Stimulated activated CD4-positive, alpha-beta T cell treated with anti-CD3 and anti-CD28 coated beads, Interleukin-12 subunit alpha, Interleukin-12 subunit beta, amount 100 ng/mL, for 48 hours (primary cell): ENCODE measurements at places on chromosomes 5 and 9.
A peak's percentile ranks its signal among the peaks of the same experiment; 100 is the strongest.

- DNase-seq: no peak
Measured at GRCh38 chr9:118252027-118252426, 547.8 kb downstream of the TLR4 start.

DNA sequence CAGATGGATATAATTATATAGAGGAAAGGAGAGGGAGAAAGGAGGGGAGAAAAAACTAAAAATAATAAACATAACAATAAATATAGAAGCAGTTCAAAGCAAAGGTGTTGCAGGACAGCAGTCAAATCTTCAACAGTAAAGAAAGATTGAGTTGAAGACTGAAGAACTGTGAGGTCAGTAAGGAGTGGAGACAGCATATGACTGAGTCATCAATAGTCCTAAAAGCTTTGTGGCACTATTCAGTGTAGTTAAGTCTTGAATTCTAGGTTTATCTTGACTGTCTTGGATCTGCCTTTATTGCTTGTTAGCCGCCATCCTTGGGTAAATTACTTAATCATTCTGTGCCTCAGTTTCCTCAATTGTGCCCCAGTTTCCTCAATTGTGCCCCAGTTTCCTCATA is 137.0 kb downstream of the MRPS30 start:
- no peak for DNase-seq

DNA sequence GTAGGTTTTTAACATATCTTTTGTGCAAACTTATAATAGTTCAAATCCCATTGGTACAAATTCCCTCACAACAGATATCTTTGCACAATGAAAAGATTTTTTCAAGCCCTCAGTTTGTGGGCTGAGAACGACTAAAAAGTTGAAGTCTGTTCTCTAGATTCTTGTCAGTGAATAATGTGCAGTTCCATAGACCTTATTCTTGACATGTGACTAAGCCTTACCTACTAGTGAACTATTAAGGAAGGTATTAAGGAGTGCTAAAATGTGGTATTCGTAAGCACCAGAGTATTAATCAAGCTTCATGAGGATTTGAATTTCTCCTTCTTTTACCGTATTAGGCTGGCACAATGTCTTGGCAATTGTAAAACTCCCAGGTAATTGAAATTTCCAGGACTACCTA is 205.6 kb upstream of the DMRTA1 start:
- DNase-seq: no peak

GRCh38 chr5:55226027-55226933 is 835 bp downstream of the MCIDAS start:
- peak; percentile 66 for DNase-seq

DNA sequence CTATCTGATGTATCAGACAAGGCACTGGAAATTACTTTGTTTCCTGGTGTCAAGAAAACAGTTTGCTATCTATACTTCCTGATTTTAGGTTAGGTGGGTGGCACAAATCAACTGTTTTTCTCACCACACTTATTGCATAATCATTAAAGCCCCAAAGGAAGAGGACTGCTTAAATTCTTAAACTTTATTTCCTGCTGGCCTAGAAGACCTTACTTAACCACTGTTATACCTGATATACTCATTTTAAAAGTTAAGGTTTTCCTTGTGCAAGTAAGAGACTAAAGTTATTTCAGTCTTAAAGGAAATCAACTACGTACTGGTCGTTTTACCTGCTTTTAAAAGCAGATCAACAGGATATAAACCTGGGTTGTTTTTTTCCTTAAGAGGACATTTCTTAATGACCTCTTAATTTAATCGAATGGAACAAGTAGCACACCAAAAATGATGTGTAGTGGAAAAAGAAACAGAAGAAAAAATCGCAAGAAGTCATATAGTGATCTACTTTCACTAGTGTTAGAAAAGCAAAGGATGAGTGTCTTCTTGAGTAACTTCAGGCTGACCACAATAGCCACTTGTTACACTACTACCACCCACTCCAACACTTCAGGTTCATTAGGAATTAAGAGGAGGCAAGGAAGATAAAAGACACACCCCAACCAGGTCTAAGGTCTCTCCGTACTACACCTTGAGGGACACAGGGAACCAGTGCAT is 974 bp downstream of the CLINT1 start:
- no peak for DNase-seq

GRCh38 chr5:107277485-107278125 is 393.1 kb downstream of the EFNA5 start:
- DNase-seq: no peak

- no peak for DNase-seq
Measured at GRCh38 chr9:26746357-26747072, 146.1 kb downstream of the CAAP1 start.

- DNase-seq: no peak
Measured at GRCh38 chr5:72387985-72388384, 67.8 kb downstream of the PTCD2 start.

GRCh38 chr5:109467058-109467457 is 57.3 kb upstream of the PJA2 start:
- no peak for DNase-seq

DNA sequence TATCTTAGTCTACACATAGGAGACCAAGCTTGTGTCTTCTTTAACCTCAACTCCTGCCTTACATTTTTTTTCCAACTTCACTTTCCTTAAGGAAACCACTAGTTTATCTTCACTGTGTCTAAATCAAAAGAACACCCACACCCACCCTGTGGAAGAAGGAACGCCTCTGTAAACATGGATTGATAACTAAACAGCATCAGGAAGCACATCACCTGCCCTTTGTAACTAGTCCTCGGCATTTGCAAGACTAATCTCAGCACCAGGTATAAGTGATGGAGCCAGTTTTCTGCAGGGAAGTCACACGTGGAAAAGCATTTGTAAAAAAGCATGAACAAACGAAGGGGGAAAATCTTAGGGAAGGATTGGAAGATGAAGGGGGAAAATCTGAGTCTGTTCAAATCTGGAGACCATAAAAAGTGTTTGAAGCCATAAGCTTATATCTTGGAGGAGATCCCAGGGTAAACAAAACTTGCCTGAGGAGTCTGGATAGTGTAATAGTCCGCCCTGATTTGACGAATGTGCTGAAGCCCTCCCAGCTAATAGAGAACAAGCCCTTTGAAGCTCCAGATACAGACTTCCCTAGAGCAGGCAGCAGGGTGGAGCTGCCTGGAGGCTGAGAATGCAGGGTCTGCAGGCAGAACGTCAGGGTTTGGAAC is 117.3 kb upstream of the LHFPL2 start:
- DNase-seq: no peak

DNA sequence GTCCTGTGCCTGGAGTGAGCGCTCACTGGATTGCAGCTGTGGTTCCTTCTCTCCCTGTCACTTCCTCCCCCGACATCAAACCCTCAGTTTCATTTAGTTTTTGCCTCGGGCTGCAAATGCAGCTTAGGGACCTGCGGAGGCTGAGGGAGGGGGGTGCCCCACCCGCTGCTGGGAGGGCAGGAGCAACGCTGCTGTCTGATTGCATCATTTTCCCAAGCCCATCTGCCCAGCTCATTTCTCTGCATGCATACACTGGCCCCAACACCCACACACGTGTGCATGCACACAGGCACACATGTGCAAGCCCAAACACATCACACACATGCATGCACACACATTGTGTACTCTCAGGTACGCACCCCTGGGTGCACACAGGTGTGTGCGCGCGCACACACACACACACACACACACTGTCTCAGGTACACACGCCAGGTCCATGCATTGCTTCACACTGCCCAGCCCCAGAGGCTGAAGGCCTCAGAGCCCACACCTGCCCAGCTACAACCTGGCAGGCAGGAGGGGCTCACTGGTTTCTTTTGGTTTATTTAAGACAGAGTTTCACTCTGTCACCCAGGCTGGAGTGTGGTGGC is 3.4 kb downstream of the ASS1 start:
- DNase-seq: no peak

- DNase-seq: no peak
Measured at GRCh38 chr5:115602591-115603125, 379 bp upstream of the TICAM2 start.

GRCh38 chr9:4495537-4495936 is 5.3 kb downstream of the SLC1A1 start:
- no peak for DNase-seq

DNA sequence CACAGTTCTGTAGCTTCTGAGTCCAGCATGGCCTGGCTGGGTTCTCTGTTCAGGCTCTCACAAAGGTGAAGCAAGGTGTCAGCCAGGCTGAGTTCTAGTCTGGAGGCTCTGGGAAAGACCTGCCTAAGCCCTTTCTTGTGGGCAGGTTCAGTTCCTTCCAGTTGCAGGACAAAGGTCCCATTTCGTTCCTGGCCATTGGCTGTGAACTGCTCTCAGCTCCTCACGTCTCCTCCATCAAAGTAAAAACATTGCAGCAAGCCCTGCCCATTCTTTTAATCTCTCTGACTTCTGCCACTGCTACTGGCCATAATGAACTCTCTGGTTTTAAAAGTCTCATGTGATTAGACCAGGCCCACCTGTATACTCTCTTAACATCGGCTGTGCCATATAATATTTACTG is 61.6 kb upstream of the BARX1 start:
- no peak for DNase-seq

GRCh38 chr9:130756455-130757152 is 63.0 kb downstream of the EXOSC2 start:
- no peak for DNase-seq

DNA sequence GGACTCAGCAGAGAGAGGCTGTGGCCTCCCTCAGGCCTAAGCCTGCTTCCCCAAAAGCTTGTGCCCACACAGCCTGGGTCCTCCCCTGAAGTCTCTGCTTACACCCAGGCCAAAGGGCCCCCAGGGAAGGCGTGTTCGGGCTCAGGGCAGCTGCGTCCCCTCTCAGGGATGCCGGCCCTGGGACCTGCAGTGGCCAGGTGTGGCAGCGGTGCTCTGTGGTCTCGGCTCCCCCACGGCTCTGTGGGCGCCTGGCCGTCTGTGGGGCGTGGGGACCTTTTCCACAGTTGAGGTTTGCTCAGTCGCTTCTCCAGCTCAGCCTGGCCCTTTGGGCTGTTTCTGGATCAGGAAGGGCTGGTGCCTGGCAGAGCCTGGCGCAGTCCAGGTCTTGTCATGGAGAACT is 75.9 kb downstream of the RXRA start:
- no peak for DNase-seq

DNA sequence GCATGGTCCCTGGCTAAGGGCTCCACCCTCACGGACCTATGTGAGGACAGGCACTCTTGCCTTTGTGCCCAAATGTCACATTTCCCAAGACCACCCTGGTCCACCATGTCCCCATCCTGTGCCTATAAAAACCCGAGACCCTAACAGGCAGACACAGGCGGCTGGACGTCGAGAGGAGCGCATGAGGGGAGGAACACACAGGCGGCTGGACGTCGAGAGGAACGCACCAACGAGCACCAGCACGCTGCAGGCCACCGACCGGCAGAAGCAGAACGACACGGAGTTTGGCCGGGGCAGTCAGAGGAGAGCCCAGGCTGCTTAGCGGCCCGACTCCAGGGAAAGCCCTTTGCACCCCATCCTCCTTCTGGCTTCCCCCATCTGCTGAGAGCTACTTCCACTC is 119.9 kb downstream of the ADAMTS2 start:
- DNase-seq: no peak

GRCh38 chr5:122447072-122447471 is 135.0 kb downstream of the SNCAIP start:
- no peak for DNase-seq

DNA sequence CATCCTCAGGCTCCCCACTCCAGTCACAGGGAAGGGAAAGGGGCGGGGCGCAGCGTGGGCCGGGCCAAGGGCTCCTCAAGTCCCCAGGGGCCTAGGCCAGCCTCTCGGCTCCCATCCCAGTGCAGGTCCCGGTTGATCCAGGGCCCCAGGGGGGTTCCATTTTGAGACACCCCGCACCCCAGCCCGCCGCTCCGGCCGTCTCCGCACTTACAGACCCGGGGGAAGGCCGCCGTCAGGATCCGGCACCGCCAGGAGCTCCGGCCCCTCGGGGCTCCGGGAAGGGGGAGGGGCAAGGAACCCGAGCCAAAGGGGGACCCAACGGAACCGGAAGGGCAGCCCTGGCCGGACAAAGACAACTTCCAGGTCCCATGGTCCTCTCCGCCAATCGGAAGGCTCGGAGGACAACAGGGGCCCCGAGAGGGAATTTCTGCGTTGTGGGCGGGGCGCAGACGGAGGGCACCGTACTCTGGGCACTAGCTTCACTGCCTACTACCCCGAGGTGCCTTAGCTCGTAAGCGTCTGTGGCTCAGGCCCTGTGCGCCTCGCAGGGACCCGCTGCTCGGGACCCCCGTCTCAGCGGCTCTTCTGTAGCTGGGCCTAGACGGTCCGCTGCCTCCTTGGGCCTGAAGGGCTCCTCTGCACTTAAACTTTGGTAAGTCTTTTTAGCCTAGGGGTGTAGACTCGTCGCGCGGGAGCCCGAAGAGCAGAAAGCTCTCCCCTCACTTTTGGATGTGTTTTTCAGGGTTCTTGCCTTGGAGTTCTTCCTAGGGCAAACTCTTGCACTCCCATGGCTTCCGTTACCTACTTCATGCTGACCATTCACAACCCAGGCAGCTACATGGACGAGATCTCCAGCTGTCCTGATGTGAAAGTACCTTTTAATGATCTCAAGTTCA is at the start of gene ZBTB26:
Gene ZBTB26, minus strand, starts transcription at position 287 of the 896 bp plus-strand sequence. CDS start 11,578 bp downstream, outside the sequence.
- DNase-seq: peak; percentile 86

DNA sequence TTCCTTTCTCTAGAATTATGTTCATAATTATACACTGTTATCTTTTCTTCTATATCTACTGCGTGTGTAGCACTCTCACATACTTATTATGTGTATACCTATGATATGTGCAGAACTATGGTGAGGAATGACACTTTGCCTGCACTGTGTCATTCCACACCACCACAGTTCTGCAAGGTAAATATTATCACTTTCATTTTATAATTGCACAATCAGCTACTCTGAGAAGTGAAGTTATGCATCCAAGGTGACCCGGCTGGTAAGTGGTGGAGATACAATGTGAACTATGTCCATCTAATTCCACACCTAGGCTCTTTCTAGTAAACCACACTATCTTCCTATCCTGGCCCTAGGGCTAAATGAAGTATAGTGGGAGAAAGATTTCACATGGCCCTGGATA is 170.1 kb upstream of the ATP10B start:
- DNase-seq: no peak

DNA sequence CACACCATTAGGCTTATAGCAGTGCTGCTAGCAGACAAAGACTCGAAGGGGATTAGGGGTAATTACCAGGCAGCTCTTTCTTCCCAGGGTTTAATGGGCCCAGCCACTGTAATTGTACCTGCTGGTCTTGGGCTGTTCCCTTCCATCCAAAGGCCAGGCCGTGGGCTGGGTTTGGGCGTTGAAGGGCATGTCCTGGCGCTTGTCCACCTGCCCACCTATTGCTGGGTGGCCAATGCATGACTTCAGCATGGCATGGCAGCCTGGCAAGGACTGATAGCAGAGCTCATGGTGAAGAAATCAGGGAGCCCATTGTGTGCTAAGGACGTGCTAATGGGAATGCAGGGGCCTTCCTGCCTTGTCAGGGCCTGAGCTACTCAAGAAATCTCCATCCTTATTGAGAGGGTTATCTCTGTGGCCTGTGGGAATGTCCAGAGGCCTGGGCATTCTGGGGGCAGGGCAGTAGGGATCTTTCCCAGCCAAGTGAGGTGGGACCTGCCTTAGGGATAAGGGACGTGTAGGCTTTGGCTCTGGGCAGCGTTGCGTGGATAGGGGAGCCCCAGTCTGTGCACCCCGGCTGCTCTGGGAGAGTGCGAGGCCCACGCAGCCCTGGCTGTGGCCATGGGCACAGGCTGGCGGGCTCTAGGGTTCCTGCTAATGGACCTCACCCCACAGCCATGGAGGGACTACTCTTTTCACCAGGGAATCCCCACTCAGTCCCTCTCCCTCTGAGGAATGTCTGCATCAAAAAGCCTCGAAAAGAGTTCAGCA is 116.1 kb upstream of the PITX1 start:
- no peak for DNase-seq
